ENCODE measurements at places on chromosomes 13 and 19. TPM values are rescaled to one million over a fixed set of nuclear protein-coding genes. Genes with fewer than 3 reads are reported as not detected.

NALCN gene
- total RNA-seq: 0.11 TPM

DNA sequence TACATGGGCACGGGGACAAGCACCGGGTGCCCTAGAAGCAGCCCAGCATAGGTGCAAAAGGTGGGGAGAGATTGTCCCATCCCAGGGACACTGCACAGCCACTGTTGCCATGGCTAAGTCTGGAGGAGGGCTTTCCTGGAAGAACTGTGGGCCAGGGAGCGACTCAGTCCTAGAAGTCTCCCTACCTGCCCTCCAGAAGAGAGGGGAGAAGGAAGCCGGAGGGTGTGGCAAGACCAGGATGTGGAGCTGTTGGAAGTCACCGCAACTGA is 2.3 kb upstream of the FBN3 start:
- no peak for DNase-seq

DNA sequence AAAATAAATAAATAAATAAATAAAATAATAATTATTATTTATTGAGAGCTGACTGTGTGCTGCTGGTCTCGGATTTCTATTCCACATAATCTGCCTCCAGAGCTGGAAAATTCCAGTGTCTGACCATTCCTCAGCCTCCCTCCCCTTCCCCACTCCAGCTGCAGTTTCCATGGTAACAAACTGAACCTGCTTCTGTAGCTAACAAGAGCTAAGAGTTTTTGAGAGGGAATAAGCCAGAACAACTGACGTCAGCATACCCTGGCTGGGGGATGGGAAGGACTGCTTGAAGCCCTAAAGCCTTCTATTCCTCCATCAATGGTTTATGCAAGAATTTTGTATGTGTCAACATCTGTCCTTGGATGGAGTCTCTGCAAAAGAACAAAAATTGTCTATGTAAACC is 26.0 kb upstream of the PEG3 start:
- DNase-seq: no peak

GRCh38 chr13:38361542-38362262 is 12.1 kb downstream of the UFM1 start:
- DNase-seq: no peak

DNA sequence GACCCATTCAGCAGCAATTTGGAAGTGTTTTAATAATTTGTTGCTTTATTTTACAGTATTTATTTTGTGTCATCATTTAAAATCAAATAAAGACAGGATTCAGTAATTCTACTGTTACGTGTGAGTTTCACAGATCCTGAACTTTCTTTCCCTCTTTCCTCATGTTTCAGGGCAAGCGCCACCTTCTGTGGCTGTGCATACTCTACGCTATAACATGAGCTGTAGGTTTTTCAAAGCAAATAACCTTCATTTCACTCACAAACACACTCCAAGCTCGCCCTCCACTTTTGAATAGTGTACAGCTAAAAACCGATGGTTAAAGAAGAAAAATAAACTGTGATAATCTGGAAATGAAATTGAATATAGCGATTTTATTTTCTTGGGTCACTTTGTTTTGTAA is 753.3 kb downstream of the OLFM4 start:
- DNase-seq: no peak
